ENCODE measurements at places on chromosomes 5 and 9.

DNA sequence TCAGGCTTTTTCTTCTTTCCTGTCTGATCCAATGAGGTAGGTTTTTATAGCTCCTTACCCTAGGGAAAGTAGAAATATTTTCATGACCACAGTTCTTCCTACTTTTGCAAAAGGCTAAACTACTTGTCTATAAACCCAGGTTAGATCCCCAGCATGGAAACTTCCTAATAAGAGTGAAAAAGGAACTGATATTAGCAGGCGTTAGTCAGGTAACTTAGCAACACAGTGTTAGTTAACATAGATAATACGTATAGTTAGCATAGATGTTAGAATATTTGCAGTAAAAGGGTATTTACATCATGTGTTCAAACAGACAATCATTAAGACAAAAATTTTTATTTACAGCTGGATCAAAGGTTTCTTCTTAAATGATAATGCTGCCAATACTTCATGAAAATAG is 162.9 kb upstream of the DAB2 start:
- DNase-seq = no peak

DNA sequence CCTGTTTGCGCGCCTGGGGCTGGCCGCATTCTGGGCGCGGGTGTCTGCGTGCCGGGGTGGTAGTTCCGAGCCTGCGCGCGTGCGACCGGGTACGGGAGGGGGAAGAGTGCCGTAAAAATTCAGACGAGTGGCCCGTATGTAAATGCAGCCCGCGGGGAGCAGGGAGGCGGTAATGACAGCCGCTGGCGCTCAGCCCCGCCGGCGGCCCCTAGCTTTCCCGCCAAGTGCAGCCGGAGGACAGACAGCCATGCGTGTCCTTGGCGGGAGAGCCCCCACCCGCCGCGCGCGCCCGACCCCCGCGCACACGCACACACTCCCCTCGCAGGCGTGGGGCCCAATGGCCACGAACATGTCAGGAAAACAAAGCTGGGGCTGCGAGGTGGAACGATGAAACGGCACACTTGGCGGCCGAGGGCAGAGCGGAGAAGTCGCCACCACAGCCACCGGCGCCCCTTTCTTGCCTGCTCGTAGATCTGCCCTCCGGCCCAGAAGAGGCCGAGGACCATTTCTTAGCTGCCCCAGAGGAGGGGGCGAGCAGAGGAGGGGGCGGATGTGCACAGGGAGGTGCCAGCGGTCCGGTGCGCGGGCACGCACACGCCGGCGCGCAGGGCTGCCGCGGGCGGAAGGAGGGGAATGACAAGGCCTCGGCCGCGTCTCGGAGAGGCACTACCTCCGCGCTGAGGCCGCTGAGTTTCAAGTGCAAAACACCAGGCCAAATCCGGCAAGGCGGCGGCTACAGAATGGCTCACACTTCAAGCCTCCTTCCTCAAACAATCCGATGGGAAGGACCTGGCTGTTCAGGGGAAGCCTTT is 208.4 kb downstream of the MEF2C start:
- DNase-seq = no peak

DNA sequence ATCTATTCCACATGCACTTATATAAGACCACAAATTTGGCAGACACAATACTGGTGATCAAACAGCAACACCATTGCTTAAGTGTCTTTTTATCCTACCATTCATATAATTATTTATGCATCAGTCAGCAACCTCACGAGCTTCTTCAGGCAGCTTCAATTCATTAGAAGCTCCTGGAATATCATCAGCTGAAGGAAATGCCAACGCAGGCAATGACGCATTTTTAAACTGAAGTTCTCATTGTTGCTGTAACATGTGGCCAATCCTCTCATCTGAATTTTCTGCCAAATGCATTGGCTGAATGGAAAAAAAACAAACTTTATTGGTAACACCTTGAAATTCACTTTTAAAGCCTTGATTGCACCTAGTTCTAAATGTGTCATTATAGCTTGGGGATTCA is 376.4 kb upstream of the RGMB start:
- DNase-seq = no peak

DNA sequence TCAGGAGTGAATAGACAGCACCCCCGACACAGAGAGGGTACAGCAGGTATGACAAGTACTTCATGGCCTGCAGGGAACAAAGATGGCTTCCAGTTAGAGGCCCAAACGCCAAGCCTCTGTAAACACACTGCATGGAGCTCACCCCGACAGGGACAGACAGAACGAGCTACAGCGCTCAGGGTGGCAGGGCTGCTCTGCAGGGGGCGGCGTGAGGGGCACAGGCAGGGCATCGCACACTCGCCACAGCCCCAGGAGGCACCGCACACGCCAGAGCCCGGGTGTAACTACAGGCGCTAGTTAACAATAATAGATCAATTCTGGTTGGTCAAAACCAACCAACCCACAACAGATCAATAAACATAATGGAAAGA is 21.1 kb downstream of the CLPTM1L start:
- peak; percentile 2 for DNase-seq

DNA sequence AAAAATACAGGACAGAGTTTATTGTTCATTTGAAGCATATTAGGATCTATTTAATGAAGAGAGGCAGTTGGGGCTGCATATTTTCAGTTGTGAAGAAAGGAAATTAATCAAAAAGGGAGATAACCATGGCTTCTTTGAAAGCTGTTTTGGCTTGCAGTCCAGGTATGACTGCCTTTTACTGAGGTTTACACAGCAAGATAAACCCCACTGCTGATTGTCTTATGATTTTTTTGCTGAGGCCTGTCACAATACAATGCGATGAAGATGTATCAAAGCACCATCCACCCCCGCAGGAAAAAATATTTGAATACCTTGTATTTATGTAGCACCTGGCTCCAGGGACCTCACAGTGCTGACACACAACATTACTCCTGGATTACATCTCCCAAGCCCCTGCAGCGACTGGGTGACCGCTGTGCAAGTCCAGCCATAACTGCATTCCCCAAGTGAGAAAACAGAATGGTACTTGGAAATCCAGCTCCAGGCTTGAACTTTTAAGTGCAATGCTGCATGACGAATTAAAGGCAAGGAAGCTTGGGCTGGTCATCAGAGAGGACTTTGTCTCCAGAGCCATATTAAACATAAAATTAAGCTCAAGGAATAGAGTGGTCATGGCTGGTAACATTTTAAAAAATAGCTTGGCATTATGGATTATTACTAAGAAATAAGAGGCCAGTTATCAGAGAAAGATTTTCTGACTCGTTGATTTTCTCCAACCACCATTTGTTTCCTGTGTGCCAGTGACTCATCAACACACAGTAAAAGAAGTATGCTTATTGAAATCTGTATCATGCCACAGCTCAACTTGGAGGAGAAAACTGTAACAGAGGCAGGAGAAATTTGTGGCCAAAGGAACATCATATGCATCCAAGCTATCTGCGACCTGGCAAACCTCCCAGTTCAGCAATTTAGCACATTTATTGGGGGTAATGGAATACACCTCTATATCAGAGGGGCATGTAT is 374.2 kb downstream of the MAN2A1 start:
- no peak for DNase-seq

- DNase-seq = no peak
These were observed 160.1 kb downstream of the GNAQ start for GRCh38 chr9:77871483-77871882.

GRCh38 chr5:167894631-167895472 is 396.6 kb upstream of the WWC1 start:
- DNase-seq = no peak

DNA sequence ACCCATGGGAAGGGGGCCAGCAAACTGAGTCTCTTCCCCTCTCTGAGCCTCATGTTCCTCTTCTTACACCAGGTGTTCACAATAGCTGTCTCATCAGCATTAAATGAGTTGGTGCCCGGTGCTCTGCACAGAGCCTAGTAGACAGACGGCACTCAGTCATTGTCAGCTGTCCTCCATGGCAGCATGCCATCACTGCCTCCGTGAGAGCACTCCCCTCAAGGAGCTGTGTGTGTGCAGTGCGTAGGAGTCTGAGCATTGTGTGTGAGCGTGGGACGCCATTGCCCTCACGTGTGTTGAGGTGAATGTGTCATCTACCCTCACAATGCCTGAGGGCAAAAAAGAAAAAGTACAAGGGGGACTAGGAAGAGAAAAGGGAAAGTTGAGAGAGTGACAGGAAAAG is 536.5 kb downstream of the CDK5RAP2 start:
- DNase-seq = no peak

- no peak for DNase-seq
These were observed 380.9 kb downstream of the TLE1 start for GRCh38 chr9:81308404-81308803.

DNA sequence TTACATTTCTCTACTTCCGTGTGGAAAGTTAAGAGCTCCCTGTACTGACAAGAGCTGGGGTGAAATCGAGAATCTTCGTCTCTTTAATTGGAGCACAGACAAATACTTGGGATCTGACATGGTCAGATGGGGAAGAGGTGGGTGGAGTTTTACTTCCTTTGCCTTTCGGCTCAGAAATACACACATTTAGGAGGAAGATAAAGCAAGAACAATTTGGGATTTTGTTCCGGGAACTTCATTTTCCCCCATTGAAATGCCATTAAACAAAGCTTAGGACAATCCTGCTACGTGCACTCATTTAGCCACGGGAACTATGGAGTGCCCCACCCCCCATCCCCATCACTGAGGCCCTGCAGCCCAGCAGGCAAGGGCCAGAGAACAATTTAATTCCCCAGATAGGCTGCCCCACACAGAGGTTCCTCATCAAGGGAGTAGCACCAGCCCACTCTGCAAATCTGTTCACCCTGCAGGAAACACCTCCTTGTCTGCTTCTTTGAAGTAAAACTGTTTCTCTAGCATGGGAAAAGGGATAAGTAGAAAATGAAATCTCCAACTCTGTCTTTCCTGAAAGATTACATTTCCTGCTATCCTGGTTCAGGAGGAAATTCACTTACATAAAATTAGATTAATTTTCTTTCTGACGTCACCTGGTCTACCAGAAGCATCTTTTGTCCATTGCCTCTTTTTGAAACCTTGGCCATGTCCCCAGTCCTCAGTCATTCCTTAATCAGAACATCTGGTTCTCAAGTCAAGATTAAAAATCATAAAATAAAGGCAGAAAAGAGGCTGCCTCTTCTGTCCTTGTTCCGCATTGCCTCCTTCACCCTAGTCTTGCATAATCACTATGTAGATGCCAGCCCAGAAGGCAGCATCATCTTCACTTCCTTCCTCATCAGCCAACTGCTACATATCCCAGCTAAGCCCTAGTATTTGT is 206.4 kb downstream of the ENC1 start:
- DNase-seq = no peak

DNA sequence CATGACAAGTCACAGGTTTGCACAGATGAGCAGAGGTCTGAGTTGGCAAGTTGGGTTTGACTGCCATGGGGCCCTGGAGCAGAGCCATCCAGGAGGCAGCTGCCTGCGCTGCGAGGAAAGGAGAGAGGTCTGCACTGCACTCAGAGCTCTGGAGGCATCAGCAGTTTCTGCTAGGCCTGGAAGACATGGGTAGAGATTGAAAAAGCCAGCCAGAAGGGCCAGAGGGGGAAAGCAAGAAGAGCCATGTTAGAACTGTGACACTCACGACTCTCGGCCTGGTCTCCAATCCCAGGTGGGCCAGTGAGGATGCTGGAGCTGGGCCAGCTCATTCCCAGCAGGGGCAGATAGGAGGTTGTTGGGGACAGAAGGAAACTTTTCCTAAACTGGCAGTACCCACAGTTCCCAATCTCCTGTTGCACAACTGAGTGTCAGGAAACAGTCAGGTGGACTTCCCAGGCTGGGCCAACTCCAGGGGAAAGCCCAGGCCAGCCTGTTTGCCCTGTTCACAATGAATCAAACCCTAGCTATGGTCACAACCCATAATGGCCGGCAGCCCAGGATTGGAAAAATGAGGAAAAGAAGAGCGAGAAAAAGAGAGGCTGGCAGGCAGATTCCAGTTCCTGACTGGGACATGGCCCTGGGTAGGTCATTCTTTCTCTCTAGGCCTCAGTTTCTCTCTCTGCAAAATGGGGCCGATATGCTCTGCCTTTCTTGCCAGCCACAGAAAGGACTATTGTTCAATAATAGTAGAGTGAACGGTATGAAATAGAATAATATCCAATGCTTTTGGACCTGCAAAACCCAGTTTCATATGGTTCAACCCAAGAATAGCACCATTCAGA is 7.8 kb upstream of the ORM1 start:
- no peak for DNase-seq

DNA sequence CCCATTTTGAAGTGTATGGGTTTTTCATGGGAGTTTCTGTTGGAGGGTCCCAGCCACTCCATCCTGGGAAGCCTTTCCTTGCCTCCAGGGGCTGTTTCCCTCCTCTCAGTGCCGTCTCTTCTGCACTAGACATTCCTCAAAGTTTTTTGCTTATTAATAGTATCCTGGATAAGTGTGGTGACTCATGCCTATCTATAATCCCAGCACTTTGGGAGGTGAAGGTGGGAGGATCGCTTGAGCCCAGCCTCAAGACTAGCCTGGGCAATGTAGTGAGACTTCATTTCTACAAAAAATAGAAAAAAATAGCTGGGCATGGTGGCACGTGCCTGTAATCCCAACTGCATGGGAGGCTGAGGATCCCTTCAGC is 43.1 kb downstream of the RALGPS1 start:
- DNase-seq = no peak

DNA sequence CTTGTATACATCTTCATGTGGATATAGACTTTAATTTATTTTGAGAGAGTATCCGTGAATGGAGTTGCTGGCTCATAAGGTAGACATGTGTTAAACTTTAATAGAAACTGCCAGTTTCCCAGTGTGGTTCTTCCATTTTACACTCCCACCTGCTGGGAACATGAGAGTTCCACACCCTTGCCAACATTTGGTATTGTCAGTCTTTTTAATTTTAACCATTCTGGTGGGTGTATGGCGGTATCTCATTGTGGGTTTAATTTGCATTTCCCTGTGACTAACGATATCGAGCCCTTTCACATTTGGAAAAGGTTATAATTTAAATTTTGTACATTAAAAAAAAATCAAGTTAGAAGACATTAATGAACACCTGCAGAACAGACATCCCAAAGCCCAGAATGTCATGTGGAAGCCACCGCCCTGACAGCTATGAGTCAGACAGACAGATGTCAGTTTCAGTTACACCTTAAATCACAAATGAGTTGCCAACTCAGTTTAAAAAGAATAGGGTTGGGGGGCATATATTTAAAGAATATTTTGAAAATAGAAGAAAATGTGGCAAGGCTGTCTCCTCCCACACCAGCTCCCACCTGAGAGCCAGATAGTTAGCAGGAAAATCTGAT is 36.9 kb downstream of the ANKRD33B start:
- no peak for DNase-seq

- DNase-seq = no peak
These were observed 20.4 kb upstream of the TRIM52 start for GRCh38 chr5:181281077-181281983.

GRCh38 chr5:110105692-110106091 is 416.0 kb downstream of the MAN2A1 start:
- DNase-seq = no peak

DNA sequence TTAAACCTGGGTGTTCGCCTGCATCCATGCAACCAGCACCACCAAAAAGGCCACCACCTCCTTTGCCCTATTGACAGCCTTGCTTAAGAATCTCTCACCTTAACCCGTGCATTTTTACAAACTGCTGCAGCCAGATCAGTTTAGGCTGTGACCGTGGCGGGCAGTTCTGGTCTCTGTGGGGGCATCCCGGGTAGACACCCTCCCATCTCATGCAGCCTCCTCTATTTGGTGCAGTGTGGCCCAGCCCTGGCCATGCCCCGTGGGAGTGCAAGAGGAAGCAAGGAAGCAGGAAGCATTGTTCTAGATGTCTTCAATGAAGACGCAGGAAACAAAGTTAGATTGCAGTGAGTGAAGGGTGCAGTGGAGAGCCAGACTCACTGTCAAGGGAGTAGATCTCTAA is 108.8 kb upstream of the MVB12B start:
- no peak for DNase-seq

GRCh38 chr9:89891221-89891590 is 286.4 kb downstream of the GADD45G start:
- no peak for DNase-seq

Measured in D721Med (cell line).